ENCODE measurements at places on chromosomes 16 and 17.

DNA sequence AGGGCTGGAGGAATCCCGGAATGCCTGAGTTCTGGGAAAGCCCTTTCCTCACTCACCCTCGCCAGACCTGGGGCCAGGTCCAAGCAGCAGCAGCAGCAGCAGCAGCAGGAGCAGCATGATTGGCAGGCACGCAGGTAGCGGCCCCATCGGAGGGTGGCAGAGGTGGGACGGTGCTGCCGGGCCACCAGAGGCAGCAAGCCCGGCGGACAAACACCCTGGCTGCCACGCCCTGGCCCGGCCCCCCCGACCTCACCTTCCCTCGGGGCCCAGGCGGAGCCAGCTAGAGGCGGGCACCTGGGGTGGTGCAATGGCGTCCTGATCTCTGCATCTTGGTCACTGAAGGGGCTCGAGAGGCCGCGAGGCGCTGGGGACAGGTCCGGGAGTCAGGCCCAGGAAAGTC is 122.4 kb downstream of the LAT start:
- no peak for ATAC-seq
- H3K27me3 ChIP-seq, result no peaks in the 10 kb centered on the region
- H3K27ac ChIP-seq, result no peak overlapping the region
- H3K4me3 ChIP-seq, result no peak overlapping the region
- peaks cover 36% of the 10 kb centered on the region for H3K36me3 ChIP-seq

- H3K27me3 ChIP-seq, result no peaks in the 10 kb centered on the region
- H3K4me1 ChIP-seq, result peaks cover 7% of the 10 kb centered on the region
- ATAC-seq, result no peak
- H3K4me3 ChIP-seq, result no peak overlapping the region
- H3K27ac ChIP-seq, result no peak overlapping the region
Measured at GRCh38 chr17:21542991-21543390, 149.3 kb upstream of the KCNJ18 start.

GRCh38 chr17:82177761-82178498 is 34.7 kb downstream of the CCDC57 start:
- H3K27me3 ChIP-seq, result no peaks in the 10 kb centered on the region
- H3K4me1 ChIP-seq, result no peaks in the 10 kb centered on the region
- peaks cover 24% of the 10 kb centered on the region for H3K36me3 ChIP-seq
- no peak for ATAC-seq
- no peak overlapping the region for H3K4me3 ChIP-seq
- no peak overlapping the region for H3K27ac ChIP-seq

GRCh38 chr16:22424161-22424937 is 49.9 kb upstream of the CDR2 start:
- no peaks in the 10 kb centered on the region for H3K27me3 ChIP-seq
- ATAC-seq, result no peak
- H3K27ac ChIP-seq, result no peak overlapping the region
- no peak overlapping the region for H3K4me3 ChIP-seq
- H3K36me3 ChIP-seq, result peaks cover 76% of the 10 kb centered on the region

- H3K36me3 ChIP-seq, result peaks cover 5% of the 10 kb centered on the region
- peak overlapping the region; percentile 95 for H3K27ac ChIP-seq
- H3K4me1 ChIP-seq, result peaks cover 61% of the 10 kb centered on the region
Measured at GRCh38 chr16:525520-526180, 1.9 kb upstream of the CAPN15 start.

DNA sequence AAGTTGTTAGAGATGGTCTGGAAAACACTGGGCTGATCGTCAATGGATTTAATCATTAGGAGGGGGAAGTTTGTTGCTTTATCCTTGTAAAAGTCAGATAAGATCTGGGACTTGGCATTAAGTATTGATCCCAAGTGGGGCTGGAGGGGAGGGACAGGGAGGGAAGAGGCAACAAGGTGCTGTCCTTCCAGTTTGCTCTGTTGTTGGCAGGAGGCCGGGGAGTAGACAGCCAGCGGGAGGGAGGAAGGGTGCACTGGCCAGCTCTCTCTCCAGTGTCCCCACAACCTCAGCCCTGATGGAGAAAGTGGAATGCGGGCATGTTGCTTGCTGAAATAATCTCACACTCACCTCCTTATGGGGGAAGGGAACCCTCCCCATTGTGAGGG is 210.2 kb downstream of the CCDC182 start:
- peak overlapping the region; percentile 28 for H3K27ac ChIP-seq
- no peak for ATAC-seq
- no peaks in the 10 kb centered on the region for H3K27me3 ChIP-seq

DNA sequence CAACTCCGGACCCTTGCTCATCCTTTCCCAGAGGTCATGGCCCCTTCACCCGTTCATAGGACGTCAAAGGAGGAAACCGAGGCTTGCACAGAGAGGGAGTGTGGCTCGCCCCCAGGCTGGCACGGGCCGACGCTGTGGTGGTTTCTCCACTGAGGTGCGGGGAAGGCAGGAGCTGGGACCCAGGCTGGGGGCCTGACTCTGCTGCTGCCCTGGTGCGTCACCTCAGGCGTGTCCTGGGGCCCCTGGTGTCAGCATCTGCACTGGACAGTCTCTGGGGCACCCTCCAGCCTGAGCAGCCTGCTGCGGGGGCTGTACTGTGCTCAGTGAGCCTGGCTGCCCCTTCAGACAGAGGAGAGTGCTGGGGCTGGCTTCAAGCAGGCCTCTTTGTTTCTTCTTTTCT is 7.4 kb downstream of the MAP2K3 start:
- H3K36me3 ChIP-seq, result peaks cover 16% of the 10 kb centered on the region
- ATAC-seq, result no peak
- H3K27me3 ChIP-seq, result peaks cover 9% of the 10 kb centered on the region
- peak overlapping the region; percentile 45 for H3K27ac ChIP-seq
- H3K4me3 ChIP-seq, result no peak overlapping the region

- ATAC-seq, result no peak
- H3K4me1 ChIP-seq, result peaks cover 26% of the 10 kb centered on the region
- H3K27me3 ChIP-seq, result no peaks in the 10 kb centered on the region
- H3K27ac ChIP-seq, result no peak overlapping the region
Measured at GRCh38 chr17:73638556-73638955, 5.7 kb downstream of the SDK2 start.

- no peaks in the 10 kb centered on the region for H3K27me3 ChIP-seq
- peak within 1 kb of the TSS; percentile 94 for H3K4me3 ChIP-seq
- peaks cover 34% of the 10 kb centered on the region for H3K4me1 ChIP-seq
Measured at GRCh38 chr16:30526137-30526822, at the start of gene ZNF768. ZNF768 (minus strand) TSS chr16:30526566; CDS start chr16:30526413, 153 bp downstream.

DNA sequence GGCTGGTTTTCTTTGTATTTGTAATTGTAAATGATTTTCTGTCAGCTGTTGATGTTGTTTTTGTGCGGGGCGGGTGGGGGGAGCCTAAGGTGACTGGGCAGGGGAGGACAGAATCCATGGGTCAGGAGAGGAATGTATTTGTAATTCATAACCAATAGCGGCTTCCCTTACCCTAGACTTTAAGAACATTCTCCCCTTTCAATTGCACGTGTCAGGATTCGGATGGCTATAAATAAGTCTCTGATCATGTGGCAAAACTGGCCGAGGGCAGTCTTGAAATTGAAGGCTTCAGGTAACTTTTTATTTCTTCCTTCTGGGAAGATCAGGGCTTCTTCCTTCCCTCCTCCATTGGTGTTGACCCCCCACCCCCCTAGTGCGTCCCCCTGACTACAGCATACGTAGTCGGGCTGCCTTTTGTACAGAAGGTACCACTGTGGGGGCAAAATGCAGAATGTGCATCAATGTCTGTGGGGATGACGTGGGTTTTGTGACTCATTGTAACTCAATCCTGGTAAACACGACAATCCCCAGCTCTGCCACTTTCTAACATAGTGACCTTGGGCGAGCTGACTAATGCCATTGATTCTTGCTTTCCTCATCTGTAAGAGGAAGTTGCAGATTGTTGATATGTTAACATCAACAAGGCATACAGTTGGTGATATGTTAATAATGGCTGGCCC is 16.2 kb downstream of the MARCHF10 start:
- no peak for ATAC-seq
- no peak overlapping the region for H3K27ac ChIP-seq
- no peak overlapping the region for H3K4me3 ChIP-seq
- H3K36me3 ChIP-seq, result no peaks in the 10 kb centered on the region

GRCh38 chr17:64081802-64082799 is 47.8 kb downstream of the ERN1 start:
- peaks cover 7% of the 10 kb centered on the region for H3K4me1 ChIP-seq
- ATAC-seq, result no peak
- no peak overlapping the region for H3K4me3 ChIP-seq
- no peak overlapping the region for H3K27ac ChIP-seq

DNA sequence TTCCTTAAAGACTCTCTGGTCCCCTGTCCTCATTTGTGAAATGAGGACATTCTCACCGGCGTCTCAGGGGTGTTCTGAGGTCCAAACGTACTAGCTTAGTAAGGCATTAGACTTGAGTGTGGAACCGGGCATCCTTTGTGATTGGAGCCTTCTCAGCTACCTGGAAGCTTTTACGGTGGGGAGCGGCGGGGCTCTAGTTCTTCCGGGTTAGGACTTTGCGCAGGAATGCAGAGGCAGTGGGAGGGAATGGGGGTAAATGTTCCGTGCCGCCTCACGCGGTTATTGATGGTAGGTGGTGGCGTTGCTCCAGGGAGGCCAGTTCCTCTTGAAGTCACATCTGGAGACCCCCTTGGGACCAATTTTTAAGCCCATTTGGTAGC is 113.6 kb downstream of the SNX29 start:
- peaks cover 14% of the 10 kb centered on the region for H3K36me3 ChIP-seq
- H3K27me3 ChIP-seq, result no peaks in the 10 kb centered on the region
- peak overlapping the region; percentile 56 for H3K27ac ChIP-seq

DNA sequence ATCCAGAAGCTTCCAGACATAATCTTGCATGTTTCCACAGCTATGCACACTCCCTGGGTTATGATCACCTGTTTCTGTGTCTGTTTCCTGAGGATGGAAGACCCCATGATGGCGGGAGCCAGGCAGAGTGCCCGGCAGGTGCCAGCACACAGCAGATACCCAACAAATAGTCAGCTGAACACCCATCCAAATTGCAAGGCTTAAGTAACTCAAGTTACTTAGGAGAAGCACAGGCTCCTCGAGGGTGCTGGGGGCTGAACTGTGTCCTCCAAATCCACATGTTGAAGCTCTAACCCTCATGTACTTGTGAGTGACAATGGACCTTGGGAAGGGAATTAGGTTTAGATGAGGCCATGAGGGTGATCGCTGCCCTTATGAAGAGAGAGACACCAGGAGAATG is 79.5 kb upstream of the DOC2B start:
- H3K27me3 ChIP-seq, result peaks cover 10% of the 10 kb centered on the region
- no peaks in the 10 kb centered on the region for H3K4me1 ChIP-seq
- no peak overlapping the region for H3K4me3 ChIP-seq
- peaks cover 16% of the 10 kb centered on the region for H3K36me3 ChIP-seq
- no peak for ATAC-seq
- H3K27ac ChIP-seq, result no peak overlapping the region

GRCh38 chr17:28366605-28367004 is 1.6 kb upstream of the SEBOX start:
- H3K4me1 ChIP-seq, result peaks cover 6% of the 10 kb centered on the region
- no peak overlapping the region for H3K27ac ChIP-seq
- no peak for ATAC-seq
- no peaks in the 10 kb centered on the region for H3K27me3 ChIP-seq

- H3K36me3 ChIP-seq, result no peaks in the 10 kb centered on the region
- peaks cover 7% of the 10 kb centered on the region for H3K4me1 ChIP-seq
- no peak for ATAC-seq
- no peaks in the 10 kb centered on the region for H3K27me3 ChIP-seq
- H3K27ac ChIP-seq, result no peak overlapping the region
- H3K4me3 ChIP-seq, result no peak overlapping the region
Measured at GRCh38 chr17:33981711-33982601, 273.1 kb upstream of the CCL2 start.

GRCh38 chr17:29710520-29710884 is 87.8 kb upstream of the CORO6 start:
- no peak overlapping the region for H3K4me3 ChIP-seq
- peak overlapping the region; percentile 79 for H3K27ac ChIP-seq
- H3K36me3 ChIP-seq, result peaks cover 32% of the 10 kb centered on the region
- no peaks in the 10 kb centered on the region for H3K27me3 ChIP-seq
- peaks cover 75% of the 10 kb centered on the region for H3K4me1 ChIP-seq
- no peak for ATAC-seq

DNA sequence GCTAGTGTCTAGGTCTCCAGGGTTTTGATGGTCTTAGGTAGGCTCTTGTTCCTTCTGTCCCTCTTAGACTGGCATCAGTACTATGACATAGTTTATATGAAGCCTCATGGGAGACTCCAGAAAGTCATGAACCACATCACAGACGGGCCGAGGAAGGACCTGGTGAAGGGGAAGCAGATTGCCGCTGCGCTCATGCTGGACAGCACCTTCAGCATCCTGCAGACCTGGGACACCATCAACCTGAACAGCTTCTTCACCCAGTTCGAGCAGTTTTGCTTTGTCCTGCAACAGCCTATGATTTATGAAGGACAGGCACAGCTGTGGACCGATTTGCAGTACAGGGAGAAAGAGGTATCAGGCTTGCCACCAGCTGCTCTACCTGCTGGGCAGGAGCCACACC is 34.0 kb downstream of the RNF213 start:
- H3K27me3 ChIP-seq, result no peaks in the 10 kb centered on the region
- no peak for ATAC-seq
- H3K27ac ChIP-seq, result no peak overlapping the region
- H3K36me3 ChIP-seq, result peaks cover 78% of the 10 kb centered on the region

DNA sequence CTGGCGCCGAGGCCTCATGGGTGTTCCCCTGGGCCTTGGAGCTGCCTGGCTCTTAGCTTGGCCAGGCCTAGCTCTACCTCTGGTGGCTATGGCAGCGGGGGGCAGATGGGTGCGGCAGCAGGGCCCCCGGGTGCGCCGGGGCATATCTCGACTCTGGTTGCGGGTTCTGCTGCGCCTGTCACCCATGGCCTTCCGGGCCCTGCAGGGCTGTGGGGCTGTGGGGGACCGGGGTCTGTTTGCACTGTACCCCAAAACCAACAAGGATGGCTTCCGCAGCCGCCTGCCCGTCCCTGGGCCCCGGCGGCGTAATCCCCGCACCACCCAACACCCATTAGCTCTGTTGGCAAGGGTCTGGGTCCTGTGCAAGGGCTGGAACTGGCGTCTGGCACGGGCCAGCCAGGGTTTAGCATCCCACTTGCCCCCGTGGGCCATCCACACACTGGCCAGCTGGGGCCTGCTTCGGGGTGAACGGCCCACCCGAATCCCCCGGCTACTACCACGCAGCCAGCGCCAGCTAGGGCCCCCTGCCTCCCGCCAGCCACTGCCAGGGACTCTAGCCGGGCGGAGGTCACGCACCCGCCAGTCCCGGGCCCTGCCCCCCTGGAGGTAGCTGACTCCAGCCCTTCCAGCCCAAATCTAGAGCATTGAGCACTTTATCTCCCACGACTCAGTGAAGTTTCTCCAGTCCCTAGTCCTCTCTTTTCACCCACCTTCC is 7.9 kb downstream of the HIRIP3 start:
- no peaks in the 10 kb centered on the region for H3K27me3 ChIP-seq
- no peaks in the 10 kb centered on the region for H3K4me1 ChIP-seq
- ATAC-seq, result no peak
- H3K36me3 ChIP-seq, result peaks cover 66% of the 10 kb centered on the region
- H3K4me3 ChIP-seq, result no peak overlapping the region
- H3K27ac ChIP-seq, result no peak overlapping the region

DNA sequence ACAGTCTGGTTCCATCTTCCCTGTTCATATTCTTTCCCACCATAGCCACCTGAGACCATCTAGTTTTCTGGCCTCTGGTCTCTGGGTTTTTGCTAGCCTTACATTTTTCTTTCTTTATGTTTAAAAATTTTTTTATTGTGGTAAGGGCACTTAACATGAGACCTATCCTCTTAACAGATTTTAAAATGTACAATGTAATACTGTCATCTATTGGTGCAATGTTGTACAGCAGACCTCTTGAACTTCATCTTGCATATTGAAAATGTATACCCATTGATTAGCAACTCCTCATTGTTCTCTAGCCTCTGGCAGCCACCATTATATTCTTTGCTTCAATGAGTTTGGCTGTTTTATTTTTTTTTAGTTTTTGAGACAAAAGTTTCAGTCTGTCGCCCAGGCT is 39.2 kb downstream of the ITGAM start:
- H3K27me3 ChIP-seq, result no peaks in the 10 kb centered on the region
- no peak overlapping the region for H3K27ac ChIP-seq
- ATAC-seq, result no peak
- H3K4me3 ChIP-seq, result no peak overlapping the region
- peaks cover 29% of the 10 kb centered on the region for H3K4me1 ChIP-seq

Measured in stimulated activated memory B cell treated with anti-CD40 and anti-IgM and Interleukin-4, amounts not matched to agents 10 μg/mL and 1 μg/mL and 100 μg/mL, for 72 hours (primary cell).